Thoracic aorta (tissue), 2 donors: ENCODE measurements at places on chromosomes 16 and 17.
A peak's percentile ranks its signal among the peaks of the same experiment; 100 is the strongest.

GRCh38 chr16:287298-287811 is 4.4 kb downstream of the PDIA2 start:
- DNase-seq, result no peak

DNA sequence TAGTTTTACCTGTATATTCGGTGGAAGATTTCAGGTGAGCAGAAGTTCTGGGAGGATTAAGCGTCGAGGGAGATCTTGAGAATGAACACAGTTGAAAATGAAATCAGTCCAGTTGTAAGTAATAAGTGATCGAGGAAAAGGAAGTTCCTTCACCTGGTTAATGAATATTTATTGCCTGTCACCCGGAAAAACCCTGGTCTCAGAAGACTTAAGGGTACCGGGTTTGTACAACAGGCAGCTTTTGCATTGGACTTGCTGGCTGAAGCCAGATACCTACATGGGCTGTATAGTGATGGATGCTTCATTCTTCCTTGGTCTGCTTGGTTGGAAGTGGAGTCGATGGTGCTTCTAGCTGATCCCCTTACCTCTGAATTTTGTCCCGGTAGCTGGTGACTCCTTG is 72.7 kb downstream of the PRKCA start:
- no peak for DNase-seq

- DNase-seq, result no peak
Measured at GRCh38 chr17:33500151-33500550, 207.1 kb upstream of the ASIC2 start.

- DNase-seq, result peak; percentile 15
Measured at GRCh38 chr17:18981642-18982424, 22.7 kb downstream of the FAM83G start.
